Posterior cingulate gyrus (tissue), 11 donors: ENCODE measurements at places on chromosomes 3 and 15.

DNA sequence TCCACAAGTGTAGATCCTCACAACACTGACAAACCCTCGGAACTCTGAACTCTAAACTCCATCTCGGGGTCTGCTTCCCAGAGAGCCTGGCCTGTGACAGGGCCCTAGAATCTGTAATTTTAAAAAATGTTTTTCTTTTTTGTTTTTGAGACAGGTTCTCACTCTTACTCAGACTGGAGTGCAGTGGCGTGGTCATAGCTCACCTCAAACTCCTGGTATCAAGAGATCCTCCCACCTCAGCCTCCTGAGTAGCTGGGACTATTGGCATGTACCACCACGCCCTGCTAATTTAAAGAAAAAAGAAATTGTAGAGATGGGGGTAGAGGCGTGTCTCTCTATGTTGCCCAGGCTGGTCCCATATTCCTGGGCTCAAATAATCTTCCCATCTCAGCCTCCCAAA is 26.2 kb downstream of the CRABP1 start:
- DNase-seq, result no peak

GRCh38 chr15:53580366-53580765 is 179.1 kb downstream of the WDR72 start:
- DNase-seq, result no peak

- DNase-seq, result no peak
These were observed 24.3 kb upstream of the GADL1 start for GRCh38 chr3:30918761-30919160.

- DNase-seq, result no peak
These were observed 6.9 kb downstream of the ADAMTS7 start for GRCh38 chr15:78804391-78804792.

DNA sequence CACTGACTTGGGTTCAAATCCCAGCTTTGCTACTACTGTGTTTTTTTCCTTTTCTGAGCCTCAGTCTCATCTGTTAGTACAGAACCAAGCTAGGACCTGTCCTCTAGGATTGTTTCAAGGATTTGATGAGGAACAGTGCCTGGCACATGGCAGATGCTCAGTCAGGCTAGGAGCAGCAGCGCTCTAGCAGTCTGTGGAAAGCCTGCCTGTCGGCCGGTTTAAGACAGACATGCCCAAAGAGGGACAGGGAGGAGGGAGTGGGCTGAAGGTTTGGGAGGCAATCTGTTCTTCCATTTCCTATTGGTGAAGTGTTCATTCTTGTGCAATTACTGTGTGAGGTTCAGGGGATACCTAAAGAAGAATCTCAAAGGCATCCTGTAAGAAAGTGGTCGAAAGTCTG is 35.1 kb upstream of the RGMA start:
- peak; percentile 86 for DNase-seq

- no peak for DNase-seq
These were observed 39.8 kb downstream of the CD200R1L start for GRCh38 chr3:112806903-112807302.

GRCh38 chr3:88013592-88013991 is 45.2 kb downstream of the CGGBP1 start:
- DNase-seq, result no peak

DNA sequence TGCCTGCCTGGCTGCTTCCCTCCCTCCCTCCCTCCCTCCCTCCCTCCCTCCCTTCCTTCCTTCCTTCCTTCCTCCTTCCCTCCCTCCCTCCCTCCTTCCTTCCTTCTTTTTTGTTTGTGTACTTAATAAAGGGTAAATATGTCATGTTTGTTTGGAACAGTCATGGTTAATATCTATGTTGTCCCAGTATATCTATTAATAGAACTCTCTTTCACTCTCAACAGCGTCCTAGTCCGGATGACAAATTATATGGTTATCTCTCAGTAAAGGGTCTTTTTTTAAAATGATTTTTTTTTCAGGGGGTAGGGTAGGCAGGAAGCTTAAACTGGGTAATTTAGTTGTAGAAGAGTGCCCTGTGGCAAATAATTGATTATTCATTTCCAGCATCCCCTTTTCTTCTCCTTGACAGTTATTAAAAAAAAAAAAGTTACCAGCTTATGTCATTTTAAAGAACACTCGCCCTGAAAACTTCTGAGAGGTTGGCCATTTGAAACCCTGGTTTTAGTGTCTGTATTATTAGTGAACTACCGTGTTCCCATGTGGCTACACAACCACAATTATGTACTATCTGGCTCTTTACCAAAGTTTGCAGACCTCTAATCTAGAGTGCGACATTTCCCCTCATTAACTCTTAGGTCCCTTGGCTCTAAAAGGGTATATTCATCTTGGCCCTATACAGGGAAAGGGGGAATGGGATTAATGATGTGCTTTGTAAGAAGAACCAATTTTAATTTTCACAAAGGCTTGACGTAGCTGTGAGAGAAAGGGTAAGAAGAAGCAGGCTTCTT is 13.7 kb downstream of the TAGLN3 start:
- DNase-seq, result no peak

- DNase-seq, result no peak
These were observed 31.8 kb downstream of the GSK3B start for GRCh38 chr3:120062474-120062873.

DNA sequence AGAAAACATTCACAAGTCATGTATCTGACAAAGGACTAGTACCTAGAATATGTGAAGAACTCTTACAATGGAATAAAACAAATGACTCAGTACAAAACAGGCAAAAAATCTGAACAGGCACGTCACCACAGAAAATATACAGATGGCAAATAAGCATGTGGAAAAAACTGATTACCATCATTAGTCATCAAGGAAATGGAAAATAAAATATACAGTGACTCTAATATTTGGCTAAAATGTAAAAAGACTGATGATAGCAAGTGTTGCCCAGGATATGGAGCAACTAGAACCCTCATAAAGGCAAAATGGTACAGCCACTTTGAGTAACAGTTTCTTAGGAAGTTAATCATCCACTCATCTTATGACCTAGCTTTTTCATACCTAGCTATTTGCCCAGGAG is 95.8 kb upstream of the ABHD17C start:
- DNase-seq, result no peak

- no peak for DNase-seq
These were observed 73.9 kb upstream of the PRICKLE2 start for GRCh38 chr3:64299206-64299605.
